ENCODE measurements at places on chromosomes 7 and 10.

- no peak for DNase-seq
Measured at GRCh38 chr10:108836362-108836761, 1086.9 kb downstream of the XPNPEP1 start.

DNA sequence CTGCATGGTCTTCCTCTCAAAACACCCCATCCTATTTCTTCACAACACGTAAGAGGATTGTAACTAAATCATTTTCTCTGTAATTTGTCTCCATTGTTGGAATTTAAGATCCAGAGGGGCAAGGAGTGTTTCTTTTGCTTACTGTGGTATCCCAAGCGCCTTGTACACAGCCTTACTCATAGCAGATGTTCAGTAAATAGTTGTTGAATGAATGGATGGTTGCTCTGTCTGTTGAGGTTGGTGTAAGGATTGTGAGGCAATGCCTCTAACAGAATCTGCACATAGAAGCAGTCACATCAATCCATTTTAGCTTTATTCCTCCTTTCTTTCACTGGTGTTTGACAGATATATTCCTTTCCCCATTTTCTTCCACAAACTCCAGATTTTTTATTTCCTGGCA, 90.1 kb downstream of the ZNF365 start:
- no peak for DNase-seq

DNA sequence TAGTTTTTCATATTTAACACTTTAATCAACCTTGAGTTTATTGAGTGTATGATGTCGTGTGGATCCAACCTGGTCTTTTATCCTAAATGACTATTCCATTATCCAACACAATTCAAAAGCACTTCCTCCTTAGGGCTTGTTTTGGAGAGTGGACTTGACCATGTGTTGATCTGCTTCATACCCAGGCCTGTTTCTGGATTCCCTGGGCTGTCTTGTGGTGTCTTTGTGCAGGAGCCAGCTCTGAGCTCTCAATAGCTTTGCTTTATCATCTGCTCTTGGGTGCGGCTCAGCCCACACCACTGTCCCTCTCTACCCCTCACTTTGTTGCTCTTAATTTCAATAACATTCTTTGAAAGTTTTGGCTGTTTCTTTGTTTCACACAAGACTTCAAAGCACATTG, 70.9 kb upstream of the CHST15 start:
- no peak for DNase-seq

DNA sequence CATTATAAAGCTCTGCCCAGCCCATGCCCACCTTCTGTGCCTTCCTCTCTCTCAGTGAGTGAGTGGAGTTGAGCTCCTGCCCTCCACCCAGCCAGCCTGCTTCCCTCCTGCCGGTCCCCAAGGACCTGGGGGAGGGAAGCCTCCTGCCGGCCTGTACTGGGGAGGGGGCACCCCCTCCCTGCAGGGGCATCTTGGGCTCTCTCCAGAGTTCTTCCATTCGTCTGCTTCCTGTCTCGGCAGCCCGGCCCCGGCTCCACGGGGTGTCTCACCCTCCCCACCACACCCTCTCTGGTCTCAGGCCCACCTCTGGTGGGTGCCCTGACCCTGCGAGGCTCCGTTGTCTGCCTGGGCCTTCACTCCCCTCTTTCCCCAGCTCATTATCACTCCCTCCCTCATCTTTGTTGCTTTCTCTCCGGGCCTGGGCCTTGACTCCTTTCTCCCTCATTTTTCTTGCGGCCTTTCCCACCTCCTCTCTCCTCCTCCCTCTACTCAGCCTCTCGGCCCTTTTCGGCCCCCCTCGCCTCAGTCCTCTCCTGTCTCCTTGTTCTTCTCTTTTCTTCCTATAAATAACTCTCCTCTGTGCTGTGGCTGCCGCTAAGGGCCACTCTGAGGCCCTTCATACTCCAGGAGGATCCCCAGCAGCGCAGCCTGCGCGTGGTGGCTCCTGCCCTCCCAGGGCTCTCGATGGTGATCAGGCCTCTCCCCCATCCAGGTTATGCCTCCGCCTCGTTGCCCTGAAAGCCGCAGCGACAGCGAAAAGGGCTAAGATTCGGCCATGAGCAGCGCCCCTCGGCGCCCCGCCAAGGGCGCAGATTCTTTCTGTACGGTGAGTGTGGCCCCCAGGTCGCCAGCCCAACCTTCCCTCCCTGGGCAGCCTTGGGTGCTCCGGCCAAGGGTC, 2.1 kb downstream of the SLC4A2 start:
- DNase-seq, result no peak

GRCh38 chr7:64849924-64850499, 53.1 kb upstream of the ZNF273 start:
- no peak for DNase-seq

GRCh38 chr7:93697901-93698300, 123.4 kb upstream of the CALCR start:
- no peak for DNase-seq

DNA sequence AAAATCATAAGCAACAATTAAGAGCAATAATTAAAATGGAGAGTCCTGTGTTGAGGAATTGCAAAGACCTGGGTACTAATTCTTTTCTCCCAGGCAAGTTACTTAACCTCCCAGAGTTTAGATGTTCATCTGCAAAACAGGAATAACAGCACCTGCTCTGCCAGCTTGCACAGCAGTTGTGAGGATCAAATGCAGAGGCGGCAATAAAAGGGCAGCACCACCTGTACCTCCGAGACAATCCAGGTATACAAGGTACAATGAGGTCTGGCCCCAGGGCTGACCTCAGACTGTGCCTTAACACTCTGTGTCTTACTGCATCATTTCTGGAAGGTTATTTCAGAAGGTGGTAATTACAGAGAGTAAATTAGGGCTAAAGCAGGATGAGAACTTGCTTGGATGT, 14.5 kb upstream of the FAM204A start:
- no peak for DNase-seq

GRCh38 chr7:91041141-91041540, 223.1 kb upstream of the FZD1 start:
- no peak for DNase-seq

- no peak for DNase-seq
Measured at GRCh38 chr10:45454859-45455258, 80.8 kb downstream of the ALOX5 start.

DNA sequence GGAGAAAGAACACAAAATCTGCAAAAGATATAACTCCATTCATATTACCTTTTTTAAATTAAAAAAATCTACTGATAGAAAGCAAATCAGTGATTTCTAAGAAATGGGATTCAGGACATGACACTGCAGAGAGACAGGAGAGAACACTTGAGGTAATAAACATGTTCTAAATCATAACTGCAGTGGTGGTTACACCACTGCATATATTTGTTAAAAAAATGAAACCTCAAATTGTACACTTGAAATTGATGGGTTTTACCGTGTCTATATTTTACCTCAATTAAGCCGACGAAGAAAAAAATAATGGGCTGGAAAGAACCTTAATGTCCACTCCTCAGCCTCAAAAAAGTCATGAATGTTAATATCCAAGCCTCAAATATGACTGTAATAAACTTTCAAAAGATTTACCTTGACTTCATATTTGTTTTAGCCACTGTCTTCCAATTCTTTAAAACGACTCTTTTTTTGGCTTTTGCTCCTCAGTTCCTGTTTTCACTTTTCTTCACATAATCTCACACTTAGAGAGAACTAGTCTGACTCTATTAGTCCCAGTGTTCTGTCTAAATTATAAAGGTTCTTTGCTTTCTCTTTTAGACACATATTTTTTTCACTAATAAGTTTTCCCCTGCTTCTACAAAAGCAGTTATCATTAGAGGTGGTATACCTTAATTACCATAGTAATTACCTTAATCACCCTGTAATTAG, 502.4 kb downstream of the GRM8 start:
- no peak for DNase-seq

GRCh38 chr7:1987084-1987535, 245.6 kb downstream of the MAD1L1 start:
- no peak for DNase-seq

GRCh38 chr10:51770709-51771108, 71.3 kb upstream of the CSTF2T start:
- no peak for DNase-seq

DNA sequence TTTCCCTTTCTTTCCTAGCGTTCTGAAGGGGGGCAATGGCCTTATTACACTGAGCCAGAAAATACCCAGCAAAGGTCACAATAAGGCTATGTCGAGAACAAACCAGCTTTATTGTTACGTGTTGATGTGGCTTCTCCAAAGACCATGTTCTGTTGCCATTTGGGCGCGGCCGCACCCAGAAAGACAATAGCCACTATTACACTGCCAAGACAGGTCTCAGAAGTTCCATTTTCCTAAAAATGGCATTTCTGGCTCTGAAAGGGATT, 77.8 kb downstream of the PROSER2 start:
- DNase-seq, result no peak

DNA sequence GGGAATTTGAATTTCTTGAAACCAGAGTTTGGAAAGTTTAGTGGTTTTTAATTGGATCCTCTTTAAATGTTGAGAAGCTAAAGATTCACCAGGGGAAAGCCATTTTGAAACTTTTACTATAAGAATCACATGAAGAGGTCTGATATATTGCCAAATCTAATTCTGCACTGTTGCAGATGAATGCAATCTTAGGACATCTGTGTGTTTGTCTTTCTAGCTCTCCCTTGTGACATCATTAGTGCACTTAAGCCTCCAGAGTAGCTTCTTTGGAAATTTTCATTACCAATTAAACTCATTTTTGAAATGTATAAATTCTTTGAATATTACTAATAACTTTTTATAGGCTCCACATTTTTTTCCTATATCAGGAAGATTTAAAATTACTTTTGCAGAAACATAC, 160.2 kb downstream of the BICC1 start:
- DNase-seq, result no peak

DNA sequence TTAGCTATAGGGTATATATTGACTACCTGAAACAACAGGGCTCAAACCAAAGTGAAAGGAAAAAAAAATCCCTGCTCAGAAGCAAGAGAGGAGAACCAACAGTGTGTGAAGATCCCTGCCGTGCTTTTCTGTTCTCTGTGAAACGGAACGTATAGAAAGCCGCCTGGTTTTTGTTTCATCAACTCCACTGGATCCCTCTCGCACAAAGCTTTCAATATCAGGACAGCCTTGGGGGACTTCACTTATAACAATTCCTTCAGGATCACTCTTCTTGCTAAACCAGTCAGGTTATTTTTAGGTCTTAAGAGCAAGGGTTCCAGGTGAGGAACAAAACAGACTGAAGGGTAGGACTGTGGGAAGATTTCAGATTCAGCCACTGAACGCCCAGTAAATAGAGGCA, 151.1 kb upstream of the CACNA2D1 start:
- no peak for DNase-seq

DNA sequence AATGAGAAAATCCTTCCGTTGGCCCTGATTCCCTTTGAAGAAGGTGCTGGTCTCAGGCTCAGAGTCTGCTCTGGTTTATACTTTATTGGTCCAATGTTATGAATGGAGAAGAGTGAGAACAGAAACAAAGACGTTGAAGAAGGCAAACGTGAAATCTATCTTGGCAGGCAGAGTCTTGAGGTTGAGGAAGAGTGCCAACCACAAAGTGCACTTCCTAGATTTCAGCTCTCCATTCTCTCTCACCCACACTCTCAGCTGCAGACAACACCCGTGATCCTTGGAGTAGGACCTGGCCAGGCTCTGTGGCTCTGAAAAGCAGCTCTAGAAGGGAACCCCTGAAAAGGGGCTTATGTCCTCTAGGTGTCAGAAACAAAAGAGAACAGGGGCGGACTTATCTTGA, 128.9 kb upstream of the PLXNA4 start:
- no peak for DNase-seq

DNA sequence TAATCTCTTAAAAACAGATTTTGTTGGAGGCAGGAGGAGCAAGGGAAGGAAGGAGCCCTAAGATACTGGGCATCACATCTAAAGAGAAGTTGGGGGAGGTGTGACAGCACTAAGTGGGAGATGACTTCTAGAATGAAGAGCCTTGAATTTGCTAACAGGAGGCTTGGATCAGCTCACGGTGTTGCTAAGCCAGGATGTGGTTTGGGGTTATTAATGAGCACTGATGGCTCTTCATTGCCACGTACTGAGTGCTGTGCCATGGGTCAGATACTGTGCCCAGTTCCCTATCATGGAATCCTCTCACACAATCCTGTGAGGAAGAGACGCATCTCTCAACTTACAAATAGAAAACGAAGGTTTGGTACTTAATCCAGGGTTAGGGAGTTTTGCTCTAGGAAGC, 78.5 kb downstream of the C7orf25 start:
- no peak for DNase-seq

DNA sequence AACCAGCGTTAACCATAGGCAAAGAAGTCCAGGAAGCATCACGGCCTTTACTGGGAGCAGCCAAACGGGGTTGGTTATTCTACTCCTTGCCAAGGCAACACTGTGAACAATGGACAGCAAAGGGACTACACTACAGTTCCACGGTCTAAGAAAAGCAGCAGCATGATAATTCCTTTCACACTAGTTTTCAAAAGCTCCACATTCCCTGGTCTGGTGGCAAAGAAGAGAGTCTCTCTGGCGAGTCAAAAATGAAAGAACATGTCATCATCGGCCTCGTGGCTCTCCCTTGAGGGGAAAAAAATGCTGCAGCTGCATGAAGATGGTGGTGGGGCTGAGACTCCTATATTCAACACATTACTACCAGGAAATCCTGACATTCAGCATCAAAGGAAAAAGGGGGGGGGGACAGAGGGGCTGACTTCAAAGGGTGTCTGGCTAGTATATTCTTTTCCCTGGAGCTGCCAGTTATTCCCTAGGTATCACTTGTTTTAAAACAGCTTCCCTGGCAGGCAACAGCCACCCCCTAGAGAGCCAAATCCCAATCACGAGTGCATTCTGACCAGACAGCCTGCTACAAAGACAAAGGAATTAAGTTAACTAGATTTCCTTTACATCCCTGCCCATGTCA, 49.1 kb downstream of the SLC37A3 start:
- no peak for DNase-seq

DNA sequence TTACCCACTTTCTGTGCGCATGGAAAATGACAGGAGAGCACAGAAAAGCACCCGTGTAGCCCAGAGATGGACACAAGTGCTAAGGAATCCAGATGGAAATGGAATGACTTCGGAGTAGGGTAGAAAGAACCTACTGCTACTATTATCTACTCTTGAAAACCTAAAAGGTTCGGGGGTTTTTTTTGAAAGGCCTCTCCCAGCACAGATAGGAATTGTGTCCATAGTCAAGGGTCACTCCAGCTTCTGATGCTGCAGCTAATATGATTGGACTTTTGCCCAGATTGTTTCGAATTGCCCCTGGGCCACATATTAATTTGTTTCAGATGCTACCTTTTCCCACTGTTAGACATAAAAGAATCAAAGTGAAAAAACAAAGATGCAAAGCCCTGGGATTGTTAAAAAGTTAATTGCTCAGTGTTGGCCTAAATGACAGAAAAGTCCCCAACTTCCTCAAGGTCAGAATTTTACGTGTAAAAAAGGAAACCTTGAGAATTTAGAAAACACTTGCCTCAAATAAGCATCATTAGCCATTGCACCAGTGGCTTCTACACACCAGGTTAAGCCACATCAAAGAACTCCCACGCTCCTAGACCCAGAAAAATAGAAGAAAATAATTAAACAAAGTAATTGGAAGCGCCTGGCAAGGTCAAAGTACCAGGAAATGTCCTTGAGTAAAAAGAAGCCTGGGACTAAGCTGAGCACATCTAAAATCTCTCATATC, 40.8 kb upstream of the INSIG1 start:
- DNase-seq, result no peak

GRCh38 chr7:29442146-29442545, 121.5 kb upstream of the PRR15 start:
- no peak for DNase-seq
